ENCODE measurements at places on chromosomes 5 and 9.

- DNase-seq, result no peak
Measured at GRCh38 chr5:68730220-68730978, 363.4 kb upstream of the SLC30A5 start.

DNA sequence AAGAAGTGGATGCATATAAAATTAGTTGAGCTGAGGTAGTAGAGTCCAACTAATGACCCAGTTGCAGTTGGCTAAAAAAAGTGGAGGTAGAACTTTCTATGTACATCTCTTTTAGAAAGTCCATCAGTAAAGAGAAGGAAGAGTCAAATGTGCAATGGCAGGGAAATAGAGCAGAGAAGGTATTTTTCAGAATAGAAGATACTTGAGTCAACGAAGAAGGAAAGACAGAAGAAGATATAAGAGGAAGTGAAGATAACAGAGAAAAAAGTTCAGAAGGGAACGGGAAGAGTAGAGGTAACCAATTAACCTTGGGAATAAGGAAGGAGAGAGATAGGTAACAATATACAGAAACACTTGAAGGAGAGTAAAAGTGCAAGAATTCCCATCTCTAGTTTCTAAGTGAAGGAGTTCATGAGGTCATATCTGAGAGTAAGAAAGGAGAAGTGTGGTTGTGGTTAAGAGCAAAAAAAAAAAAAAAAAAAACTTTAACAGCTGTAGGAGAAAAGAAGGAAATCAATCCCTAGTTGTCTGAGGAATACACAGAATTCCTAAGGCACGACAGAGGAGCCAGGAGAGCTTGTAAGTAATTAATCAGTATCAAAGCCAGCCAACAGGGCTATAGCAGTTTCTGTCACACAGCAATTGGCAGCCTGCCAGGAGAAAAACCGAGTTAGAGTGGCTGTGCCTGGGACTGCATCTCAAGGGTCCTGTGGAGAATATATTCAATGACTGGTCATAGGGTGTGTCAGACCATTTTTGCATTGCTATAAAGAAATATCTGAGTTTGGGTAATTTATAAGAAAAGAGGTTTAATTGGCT lies 61.0 kb downstream of the ARL15 start:
- peak; percentile 52 for DNase-seq

DNA sequence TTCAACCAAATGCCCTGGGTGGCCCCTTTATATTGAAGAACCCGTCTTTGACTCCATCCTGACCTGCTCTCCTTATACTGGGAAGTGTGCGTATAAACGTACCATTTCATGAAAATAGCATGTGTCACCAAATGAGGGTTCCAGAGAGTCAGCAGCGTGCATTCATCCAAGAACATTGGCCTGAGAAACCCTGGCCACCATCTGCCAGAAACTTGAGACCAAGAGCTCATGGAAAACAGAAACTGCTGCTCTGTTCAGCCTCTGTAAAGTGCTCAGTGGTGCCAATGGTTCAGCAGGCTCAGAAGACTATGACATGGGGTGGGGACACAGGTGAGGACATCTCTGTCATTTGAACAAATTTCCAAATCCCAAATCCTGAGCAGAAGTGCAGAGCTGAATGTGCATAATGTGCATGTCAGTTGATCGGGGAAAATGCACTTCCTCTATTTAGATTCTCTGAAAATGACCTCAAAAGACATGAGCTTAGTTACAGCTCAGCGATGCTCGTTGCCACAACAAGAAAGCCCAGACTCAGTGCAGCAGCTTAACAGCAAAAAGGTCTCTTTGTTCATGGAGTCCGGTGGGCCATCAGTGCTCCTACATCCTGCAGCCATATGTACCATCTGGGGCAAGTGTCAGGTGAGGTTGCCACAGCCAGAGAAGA lies 176.1 kb downstream of the ATPSCKMT start:
- DNase-seq, result no peak

DNA sequence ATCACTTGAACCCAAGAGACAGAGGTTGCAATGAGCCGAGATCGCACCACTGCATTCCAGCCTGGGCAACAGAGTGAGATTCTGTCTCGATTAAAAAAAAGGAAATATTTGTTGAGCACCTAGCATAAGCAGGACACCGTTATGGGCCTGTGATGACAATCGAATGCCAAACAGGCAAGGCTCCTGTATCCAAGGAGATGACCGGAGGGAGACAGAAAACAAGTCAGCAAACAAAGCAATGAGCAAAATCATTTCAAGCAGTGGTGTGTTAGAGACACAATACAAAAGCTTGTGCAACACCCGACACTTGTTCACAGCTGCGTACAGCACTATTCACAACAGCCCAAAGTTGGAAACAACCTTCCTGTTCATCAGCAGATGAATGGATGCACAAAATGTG lies 87.1 kb upstream of the CPEB4 start:
- DNase-seq, result no peak

GRCh38 chr9:89339807-89340206 lies 21.5 kb downstream of the SECISBP2 start:
- no peak for DNase-seq

GRCh38 chr9:136310273-136311030 lies 6.6 kb upstream of the CCDC187 start:
- no peak for DNase-seq

GRCh38 chr9:111598733-111599091 lies 735 bp downstream of the PTGR1 start:
- no peak for DNase-seq

- DNase-seq, result no peak
Measured at GRCh38 chr9:17742067-17742466, 163.2 kb downstream of the SH3GL2 start.

GRCh38 chr5:100902440-100903038 lies 543 bp downstream of the ST8SIA4 start:
- no peak for DNase-seq

Measured in Calu3 (cell line).